GF-D8 (cell line): ENCODE measurements at places on chromosomes 3 and 15.

- DNase-seq: no peak
These were observed 5.9 kb upstream of the ABHD10 start for GRCh38 chr3:111972891-111973290.

GRCh38 chr15:87826119-87826747 lies 430.3 kb downstream of the NTRK3 start:
- no peak for DNase-seq

- DNase-seq: no peak
These were observed 268.6 kb upstream of the WNT5A start for GRCh38 chr3:55755516-55756205.

GRCh38 chr3:81300324-81300927 lies 461.0 kb downstream of the GBE1 start:
- no peak for DNase-seq

DNA sequence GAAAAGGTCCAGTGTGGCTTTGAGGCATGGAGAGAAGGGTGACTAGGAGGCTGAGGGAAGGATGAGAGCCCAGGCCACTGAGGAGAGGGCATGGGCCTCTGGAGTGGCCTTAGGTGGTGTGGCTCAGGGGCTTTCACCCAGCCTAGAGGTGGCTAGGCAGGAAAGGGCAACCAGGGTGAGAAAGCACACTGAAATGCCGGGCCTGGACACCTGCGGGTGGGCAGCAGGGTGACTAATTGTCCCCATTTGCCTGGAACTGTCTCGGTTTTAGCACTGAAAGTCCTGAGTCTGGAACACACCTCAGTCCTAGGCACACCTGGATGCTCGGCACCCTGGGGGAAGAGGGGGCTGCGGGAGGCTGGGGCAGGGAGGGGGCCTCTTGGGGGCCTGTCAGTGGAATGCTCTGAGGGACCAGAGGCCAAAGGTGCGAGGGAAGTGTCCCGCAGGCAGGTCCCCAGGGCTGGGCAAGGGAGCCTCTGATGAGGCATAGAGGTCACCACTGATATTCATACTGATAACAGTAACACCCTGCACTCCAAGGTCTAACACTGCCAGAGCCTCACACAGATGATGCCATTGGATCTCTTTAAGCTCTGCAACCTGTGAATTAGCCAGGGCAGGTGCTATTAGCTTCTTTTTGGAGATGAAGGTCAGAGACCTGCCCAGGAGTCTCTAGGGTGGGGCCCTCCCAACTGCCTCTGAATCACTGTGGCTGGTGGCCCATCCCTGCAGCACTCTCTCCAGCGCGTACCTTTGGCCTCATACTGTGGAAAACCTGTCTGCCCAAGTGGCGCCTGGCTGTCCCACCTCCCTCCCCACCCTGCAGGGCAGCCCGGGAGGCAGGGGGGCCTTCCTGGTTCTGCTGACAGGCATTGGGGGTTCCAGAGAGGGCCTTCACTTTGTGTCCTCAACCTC lies 3.0 kb upstream of the PHGR1 start:
- no peak for DNase-seq

DNA sequence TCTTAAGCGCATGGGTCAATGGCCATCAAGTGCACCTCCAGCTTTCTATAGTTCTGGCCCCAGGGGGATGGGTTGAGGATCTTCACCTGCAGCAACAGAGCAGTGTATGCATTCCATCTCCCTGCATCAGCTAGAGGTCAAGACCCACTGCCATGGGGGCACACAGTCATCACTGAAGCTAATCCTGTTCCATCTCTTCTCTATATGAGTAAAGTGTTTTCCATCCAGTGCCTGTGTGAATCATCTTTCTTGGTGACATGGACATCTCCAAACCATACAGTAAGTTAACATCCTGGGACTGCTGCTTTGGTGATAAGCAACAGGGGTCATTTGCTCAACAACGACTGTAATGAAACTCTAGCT lies 4.4 kb upstream of the ENTPD3 start:
- no peak for DNase-seq

DNA sequence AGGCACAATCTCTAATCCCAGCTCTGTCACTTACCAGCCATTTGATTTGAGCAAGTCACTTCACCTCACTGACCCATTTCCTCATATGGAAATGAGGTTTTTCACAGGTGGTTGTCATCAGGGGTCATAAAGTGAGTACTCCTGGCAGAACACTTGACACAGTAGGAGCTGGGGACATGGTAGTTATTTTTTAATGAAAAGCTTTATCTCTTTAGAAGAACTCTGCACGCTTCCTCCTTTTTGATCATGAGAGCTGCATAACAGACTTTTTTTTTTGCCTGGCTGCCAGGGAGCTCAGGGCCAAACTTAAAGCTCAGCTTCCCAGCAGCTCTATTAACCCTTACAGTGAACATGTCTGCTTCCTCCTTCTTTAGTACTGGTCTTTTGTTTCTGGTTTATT lies 8.4 kb downstream of the VWA5B2 start:
- no peak for DNase-seq

DNA sequence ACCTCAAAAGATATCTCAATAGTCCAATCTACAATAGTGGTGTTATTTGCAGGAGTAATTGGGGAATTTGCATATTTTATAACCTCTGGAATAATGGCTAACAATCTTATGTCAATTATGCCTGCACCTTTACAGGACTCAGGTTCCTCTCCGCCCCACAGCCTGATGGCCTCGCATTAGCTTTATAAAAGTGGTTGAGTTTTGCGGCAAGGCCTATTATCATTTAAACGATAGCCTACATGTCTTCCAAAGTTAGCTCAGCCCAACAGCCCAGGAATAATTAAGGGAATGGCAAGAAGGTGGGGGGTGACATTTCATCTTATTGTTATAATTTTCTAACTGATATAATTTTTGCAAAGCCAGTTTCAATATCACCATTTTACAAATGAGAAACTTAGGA lies 97.3 kb downstream of the RTP4 start:
- DNase-seq: no peak

DNA sequence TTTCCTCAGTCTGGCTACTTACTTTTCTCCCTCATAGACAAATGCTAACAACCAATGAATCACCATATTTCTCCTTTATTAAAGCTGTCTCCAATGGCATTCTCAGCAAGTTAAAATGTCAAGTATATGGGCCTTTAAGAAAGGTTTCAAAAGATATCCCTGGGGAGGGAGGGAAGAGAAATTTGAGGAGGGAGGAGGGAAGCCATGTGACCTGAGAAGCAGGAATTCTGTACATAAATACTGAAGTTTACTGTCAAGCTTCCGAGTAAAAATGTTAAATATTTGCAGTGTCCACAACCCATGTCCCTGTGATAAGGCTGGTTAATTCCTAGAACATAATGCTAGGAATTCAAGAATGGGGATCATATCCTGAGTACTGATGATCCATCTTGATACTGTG lies 175.9 kb downstream of the CNTN4 start:
- no peak for DNase-seq

DNA sequence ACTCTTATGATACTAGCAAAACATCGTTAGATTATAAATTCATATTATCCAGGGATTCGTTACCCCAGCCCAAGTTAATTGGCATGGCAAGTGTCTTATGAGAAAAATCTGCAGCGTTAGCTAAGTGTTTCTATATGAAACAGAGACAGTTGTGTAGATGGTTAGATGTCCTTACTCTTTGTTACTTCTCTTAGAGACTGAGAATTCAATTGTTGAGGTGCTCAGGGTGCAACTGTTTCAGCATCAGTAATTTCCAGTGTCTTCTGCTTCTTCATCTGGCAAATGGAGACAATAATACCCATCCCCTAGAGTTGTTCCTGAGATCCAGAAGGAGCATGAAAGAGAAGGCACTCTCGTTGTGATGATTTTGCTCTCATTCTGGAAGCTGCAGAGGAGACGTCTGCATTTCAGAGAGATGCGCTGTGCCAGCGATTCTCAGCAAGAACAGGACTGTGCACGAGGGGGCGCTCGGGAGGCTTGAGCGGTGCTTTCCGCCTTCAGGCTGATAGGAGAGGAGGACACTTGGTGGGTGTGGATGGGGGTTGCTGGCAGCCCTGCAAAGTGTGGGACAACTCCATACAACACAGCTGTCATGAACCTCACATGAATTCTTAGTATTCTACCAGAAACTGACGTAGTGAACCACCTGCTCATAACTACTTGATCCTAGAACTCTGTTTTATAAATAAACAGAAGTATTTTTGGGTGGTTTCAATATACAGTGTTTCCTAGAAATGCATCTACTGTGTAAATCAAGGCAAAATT lies 39.7 kb upstream of the SPSB4 start:
- no peak for DNase-seq

GRCh38 chr3:172170841-172171240 lies 131.5 kb downstream of the FNDC3B start:
- DNase-seq: no peak
